ENCODE measurements at places on chromosomes 2 and 18.

GRCh38 chr2:207230261-207231105 is 64.7 kb upstream of the KLF7 start:
- no peak for DNase-seq

DNA sequence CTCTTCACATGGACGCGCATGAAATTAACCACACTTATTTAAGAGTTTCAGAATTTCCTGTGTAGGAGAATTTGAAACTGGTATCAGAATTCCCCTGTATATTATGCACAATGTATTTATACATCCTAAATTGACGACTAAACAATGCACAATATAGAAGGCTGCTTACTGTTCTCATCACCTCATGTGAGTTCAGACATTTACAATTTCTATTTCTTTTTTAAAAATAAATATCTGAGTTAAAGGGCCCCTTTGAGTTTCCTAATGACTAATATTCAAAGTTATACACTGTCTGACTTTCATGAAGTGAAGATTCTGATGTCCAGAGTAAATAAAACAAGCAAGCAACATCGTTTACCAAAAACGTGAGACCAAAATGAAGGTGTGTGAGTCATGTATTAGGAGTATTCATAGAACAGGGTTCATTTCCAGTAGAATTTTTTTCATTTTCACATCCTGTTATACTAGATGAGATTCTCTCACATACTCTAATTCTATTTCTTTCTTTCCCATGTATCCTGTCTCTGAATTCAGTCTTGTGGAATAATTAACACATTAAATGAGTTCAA is 406.2 kb downstream of the NUP35 start:
- no peak for DNase-seq

DNA sequence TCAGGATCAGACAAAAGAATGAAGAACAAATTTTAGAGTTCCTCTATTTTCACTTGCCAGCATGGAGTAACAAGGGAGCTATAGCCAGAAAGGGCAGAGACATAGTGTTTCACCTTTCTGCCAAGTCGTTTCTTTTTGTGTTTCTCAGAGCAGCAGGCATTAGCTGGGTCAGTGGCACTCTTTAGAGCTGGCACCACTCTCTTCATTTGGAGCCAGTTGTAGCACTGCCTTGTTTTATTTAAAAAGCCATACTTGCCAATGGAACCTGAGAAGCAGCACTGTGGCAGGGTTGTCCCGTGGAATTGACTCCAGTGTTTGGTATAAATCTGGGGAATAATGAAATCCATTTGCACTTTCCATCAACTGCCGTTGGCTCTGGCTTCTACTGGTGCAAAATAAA is 64.0 kb downstream of the LRRTM4 start:
- no peak for DNase-seq

GRCh38 chr18:3931013-3931315 is 481.0 kb downstream of the TGIF1 start:
- DNase-seq, result no peak

All from IMR-90 (cell line).